CD4-positive, alpha-beta T cell treated with Interleukin-6 at 100 ng/mL for 8 hours (primary cell): ENCODE measurements at places on chromosomes 11 and 22.

GRCh38 chr11:3615998-3616397 is 25.8 kb downstream of the ART5 start:
- DNase-seq, result no peak

DNA sequence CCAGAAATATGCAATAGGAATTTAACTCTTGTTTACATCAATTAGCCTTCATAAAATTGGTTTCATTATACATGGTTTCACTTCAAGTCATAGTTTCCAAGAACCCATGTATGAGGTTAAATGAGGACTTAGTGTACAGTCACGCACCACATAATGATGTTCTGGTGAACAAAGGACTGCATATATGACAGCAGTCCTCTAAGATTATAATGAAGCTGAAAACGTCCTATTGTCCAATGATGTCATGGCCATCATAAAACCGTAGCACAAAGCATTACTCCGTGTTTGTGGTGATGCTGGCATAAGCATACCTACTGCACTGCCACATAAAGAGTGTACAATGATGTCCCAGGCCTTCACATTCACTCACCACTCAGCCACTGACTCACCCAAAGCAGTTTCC is 31.1 kb downstream of the SMCO4 start:
- no peak for DNase-seq

- DNase-seq, result no peak
These were observed 9.5 kb downstream of the FOLR3 start for GRCh38 chr11:72144807-72145565.

DNA sequence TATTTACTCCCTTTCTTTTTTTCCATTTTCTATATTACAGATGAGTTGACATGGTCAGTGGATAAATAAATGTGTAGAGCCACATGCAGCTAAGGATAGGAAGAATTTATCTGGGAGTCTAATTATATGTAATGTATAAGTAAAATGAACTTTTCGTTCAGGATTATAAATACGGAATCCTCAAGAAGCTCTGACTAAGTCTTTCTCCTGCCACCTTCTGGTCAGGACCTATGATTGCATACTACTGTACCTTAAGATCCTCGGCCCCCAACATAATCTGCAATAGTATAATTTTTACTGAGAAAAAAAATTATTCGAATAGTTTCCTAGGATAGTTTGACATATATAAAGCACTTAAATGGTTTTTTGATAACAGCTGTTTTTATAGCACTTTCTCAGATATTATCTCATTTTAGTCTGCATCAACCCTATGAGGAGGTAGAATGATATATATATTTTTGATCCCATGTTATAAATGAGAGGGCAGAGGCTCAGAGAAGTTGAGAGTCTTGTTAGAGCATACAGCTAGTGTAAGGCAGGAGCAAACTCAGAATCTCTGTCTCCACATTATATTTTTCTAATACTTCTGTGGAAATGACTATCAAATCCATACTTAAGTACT is 36.1 kb downstream of the CCDC90B start:
- peak; percentile 21 for DNase-seq

- no peak for DNase-seq
These were observed 5.8 kb downstream of the FADS2 start for GRCh38 chr11:61833926-61834277.

- no peak for DNase-seq
These were observed 35.8 kb upstream of the POU2AF2 start for GRCh38 chr11:111209543-111210355.
